Esophagus squamous epithelium (tissue), 5 donors: ENCODE measurements at places on chromosomes 2 and 18.

GRCh38 chr2:186559848-186560247 is 30.0 kb upstream of the ITGAV start:
- no peak for DNase-seq

GRCh38 chr2:175309799-175310198 is 128.3 kb upstream of the ATP5MC3 start:
- DNase-seq = no peak

- DNase-seq = no peak
Observed at GRCh38 chr2:11434443-11434842, 31.5 kb downstream of the E2F6 start.

DNA sequence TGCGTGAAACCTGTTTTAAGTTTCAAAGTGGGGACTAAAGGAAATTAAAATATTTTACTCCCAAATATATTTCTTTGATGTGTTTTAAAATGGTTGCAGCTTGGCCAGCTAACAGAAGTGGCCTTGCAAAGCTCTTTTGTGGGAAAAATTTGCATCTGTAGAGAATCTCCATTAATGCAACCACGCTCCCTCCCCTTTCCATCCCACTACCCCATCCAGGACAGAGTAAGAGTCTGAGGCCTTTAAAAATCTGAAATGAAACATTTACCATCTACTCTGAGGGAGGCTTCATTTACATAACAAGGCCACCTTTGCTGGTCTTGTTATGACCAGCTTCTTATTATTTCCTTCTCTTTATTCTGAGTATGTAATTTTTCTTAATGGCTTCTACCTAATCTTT is 63.5 kb downstream of the STAT4 start:
- no peak for DNase-seq

GRCh38 chr2:83015035-83015715 is 1443.9 kb downstream of the SUCLG1 start:
- DNase-seq = no peak

DNA sequence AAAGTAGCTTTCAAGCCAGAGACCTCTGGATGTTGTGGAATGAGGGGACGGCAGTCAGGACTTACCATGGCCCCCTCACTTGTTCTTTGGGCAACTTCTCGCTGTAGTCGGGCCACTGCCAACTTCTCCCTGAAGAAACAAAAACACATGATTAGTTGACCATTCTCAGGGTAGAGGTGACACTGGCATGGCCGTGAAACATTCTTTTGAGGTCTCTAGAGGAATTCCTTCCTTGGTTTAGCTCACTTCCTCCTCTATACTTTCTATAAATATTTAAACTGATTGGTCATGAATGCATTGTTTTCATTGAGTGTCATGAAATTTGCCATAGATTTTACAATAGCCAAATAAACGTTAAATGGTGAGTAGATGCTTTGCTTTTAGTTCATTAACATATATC is 354.6 kb downstream of the NCKAP5 start:
- DNase-seq = no peak

- DNase-seq = no peak
Observed at GRCh38 chr18:4842751-4843150, 354.3 kb downstream of the AKAIN1 start.

GRCh38 chr2:227608561-227609338 is 5.9 kb downstream of the SCYGR3 start:
- DNase-seq = no peak

- no peak for DNase-seq
Observed at GRCh38 chr18:10482985-10483949, 28.8 kb downstream of the APCDD1 start.

DNA sequence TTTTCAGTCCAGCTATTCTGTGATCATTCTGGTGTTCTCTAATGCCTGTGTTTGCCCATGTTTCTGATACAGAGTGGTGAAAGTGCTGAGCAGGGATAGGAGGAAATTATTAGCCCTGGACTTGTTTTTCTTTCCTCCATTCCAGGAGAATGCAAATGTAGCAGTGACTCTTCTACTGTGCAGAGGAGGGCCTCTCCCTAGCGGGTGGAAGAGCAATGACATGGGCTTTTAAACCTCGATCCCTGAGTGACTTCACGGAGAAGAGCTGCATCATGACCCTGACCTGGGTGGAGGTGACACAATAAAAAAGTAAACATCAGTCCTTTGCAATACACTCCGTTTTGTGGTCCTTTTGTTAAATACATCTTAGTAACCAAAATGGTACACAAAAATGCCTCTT is 68.0 kb upstream of the NETO1 start:
- no peak for DNase-seq

GRCh38 chr2:176453784-176454183 is 184.5 kb downstream of the MTX2 start:
- DNase-seq = no peak

GRCh38 chr18:80107426-80107825 is 1.6 kb upstream of the ADNP2 start:
- DNase-seq = no peak
